ENCODE measurements at places on chromosomes 4 and X.

- no peak for DNase-seq
These were observed 642.4 kb downstream of the TRIML1 start for GRCh38 chr4:188781655-188782054.

GRCh38 chrX:29913647-29914046 lies 301.7 kb upstream of the MAGEB2 start:
- no peak for DNase-seq

GRCh38 chr4:10088135-10089010 lies 28.2 kb downstream of the WDR1 start:
- DNase-seq, result no peak

DNA sequence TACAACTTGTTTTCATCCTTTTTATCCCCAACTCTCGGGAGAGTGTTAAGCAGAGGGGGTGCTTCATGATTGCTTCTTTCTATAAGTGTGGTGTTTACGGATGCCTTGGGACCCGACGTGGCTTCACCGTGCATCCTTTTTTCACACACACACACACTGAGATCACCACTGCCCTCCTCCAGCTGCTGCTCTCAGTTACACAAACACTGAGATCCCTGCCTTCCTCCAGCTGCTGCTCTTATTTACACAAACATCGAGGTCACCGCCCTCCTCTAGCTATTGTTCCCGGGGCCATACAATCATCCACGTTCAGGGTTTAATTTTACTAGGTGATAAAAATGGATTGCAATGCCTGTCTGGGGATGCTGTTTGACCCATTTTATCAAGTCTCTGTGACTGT lies 155.4 kb upstream of the FAM9B start:
- no peak for DNase-seq

- DNase-seq, result no peak
These were observed 19.8 kb upstream of the FAM241A start for GRCh38 chr4:112125416-112125815.

DNA sequence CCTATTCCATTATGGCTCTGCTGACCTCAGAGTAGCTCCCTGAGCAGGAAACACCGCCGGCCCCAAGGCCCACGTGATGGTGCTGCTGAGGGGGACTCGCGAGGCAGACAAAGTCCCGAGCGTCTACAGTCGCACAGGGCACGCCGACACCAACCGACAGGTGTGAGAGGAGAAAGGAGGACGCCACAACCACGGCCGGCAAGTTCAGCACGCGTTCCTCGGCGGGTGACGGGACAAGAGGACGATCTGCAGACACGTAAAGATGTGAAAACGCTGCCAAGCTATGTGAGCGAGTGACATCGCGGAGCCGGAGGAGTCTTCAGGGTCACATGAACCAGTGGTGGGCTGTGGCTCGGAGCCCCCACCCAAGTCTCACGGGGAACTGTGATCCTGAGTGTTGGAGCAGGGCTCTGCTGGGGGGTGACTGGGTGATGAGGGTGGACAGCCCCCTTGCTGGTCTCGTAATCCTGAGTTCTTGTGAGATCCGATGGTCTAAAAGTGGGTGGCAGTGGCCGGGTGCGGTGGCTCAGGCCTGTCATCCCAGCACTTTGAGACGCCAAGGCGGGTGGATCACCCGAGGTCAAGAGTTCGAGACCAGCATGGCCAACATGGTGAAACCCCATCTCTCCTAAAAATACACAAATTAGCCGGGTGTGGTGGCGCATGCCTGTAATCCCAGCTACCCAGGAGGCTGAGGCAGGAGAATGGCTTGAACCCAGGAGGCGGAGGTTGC lies 34.0 kb downstream of the PPP2R3B start:
- no peak for DNase-seq

DNA sequence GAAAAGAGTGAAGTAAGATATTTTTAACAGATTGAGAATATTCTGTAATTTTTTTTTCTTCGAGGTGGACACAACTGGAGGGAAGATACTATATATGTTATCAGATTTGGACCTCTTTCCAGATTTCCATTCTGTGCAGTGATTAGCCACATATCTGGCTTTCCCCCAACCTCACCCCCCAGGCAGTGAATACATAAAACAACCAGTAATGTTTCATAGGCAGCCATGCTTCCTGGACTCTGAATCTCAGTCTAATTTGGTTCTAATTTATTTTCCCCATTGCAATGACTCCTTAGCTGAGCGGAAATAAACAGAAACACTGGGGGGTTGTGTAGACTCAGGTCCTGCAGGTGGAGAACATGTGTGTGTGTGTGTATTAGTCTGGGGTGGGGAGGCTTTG lies 226.5 kb downstream of the FBXW7 start:
- no peak for DNase-seq

DNA sequence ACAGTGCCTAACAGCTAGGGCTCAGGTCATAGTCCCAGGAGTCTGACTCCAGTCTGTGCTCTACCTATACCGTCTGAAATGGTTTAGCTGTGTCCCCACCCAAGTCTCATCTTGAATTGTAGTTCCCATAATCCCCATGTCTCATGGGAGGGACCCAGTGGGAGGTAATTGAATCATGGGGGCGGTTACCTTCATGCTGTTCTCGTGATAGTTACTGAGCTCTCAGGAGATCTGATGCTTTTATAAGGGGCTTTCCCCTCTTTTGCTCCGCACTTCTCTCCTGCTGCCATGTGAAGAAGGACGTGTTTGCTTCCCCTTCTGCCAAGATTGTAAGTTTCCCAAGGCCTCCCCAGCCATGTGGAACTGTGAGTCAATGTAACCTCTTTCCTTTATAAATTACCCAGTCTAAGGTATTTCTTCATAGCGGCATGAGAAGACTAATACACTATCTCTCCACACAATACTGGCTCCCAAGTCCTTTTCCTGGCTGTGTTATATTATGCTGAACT lies 110.8 kb downstream of the AFAP1 start:
- no peak for DNase-seq

DNA sequence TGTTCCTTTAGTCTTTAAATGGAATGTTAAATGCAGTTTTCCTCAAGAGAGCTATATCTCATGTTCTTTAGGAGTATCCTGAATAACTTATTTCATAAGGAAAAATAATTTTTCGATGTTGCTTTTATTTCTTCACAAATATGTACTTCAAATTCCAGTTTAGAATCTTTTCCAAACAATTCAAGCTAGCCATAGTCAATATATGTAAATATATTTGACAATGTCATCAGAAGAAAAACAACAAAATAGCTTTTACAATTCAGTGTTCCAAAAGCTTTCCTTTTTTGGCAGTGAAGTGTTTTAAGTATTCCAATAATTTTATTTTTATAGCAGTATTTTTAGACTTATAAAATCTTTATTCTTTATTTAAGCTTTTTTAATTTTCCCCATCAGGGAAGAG lies 1532.0 kb downstream of the PCDH18 start:
- DNase-seq, result no peak

GRCh38 chr4:115972967-115973366 lies 859.5 kb upstream of the NDST4 start:
- DNase-seq, result no peak

DNA sequence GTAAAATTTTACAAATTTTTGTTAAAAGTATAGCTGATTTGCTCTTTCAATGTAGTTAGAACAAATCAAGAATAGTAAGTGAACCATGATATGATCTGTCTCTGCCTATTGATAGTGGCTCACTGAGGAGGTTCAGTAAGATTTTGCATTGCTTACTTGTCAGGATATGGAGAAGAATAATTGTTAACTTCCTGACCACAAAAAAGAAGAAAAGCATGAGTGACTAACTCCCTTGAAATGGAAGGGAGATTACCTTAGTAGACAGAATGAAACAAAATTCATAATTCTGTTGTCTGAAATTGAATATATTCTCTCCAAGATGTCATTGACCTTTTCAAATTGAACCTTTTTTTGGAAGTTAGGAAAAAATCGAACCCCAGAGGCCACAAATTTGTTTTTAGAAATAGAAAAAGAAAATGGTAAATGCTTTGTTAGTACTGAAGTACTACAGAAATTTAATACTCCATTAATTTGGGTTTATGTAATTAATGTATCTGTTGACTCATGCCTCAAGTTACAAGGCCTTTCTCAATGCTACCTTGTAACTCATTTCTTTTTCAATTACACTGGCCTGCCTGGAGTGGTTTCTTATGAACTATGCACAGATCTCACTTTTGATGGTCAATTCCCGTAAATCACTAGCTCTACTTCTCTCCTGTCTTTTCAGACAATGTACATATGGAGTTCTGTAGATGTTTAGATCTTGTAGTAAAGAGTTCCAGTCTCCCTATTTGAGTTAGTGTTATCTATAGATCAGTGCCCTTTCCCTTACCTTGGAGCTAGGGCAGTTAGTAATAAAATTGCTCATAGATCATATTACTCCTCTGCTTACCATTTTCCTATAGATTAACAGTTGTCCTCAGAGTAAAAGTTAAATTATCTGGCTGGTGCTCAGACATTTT lies 139.3 kb downstream of the TLL1 start:
- DNase-seq, result no peak

DNA sequence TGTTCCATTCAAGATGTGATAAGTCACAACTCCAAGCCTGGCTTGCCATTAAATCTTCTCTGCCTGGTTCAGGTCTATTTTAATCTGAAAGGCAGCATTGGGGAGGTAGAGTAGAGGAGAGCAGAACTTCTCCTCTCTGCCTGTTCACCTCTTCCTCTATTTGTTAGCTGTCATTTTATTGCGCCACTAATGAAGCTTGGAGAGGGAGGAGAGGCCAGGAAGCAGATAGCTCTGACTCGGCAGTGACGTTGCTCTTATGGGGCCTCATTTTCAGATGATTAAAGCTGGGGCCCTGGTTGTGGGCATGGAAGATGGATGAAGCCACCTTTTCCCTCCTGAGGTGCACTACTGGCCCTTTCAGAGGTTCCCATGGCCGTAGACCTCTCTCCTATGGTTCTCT lies 207.3 kb downstream of the MID1IP1 start:
- no peak for DNase-seq

- no peak for DNase-seq
These were observed 404.0 kb upstream of the F9 start for GRCh38 chrX:139126493-139126892.

- no peak for DNase-seq
These were observed 842.7 kb downstream of the STPG2 start for GRCh38 chr4:97300561-97300960.

DNA sequence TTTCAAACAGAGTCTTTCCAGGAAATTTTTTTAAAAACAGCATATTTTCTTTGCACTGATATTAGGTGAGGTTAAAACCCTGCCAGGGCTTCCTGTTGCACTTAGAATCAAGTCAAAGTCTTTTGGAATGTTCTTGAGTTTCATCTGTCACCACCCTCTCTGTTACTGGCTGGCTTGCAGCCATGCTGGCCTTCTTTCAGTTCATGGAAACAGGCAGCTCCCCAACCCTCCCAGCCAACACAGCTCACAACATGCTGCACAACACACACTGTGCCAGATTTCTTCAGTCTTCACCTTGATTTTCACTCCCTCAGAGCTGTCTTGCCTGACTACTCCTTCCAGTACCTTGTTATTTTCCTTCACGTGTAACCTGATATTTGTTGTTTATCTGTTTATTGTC lies 129.5 kb downstream of the KCNIP4 start:
- no peak for DNase-seq

- no peak for DNase-seq
These were observed 247.3 kb downstream of the SLC7A11 start for GRCh38 chr4:137994853-137995252.

DNA sequence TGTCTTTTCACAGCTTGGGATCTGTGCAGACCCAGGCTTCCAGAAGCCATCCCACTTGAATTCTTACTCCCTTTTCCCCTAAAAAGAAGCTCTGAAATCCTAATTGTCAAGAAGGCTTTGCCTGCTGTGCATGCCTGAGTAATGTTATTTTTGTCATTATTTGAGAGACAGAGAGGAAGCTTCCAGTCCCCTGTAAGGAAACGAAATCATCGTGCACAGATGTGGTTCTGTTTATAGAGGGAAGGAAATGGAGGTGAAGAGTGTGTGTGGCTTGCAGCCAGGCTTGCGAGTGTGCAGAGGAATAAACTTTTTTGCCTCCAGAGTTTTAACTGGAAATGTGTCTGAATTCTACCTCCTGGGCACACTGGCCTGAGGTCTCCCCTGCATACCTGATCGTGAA lies 70.2 kb downstream of the TBL1X start:
- no peak for DNase-seq

GRCh38 chr4:78493731-78494130 lies 57.8 kb upstream of the ANXA3 start:
- DNase-seq, result no peak

GRCh38 chrX:53075011-53075410 lies 7.2 kb upstream of the TSPYL2 start:
- DNase-seq, result no peak

DNA sequence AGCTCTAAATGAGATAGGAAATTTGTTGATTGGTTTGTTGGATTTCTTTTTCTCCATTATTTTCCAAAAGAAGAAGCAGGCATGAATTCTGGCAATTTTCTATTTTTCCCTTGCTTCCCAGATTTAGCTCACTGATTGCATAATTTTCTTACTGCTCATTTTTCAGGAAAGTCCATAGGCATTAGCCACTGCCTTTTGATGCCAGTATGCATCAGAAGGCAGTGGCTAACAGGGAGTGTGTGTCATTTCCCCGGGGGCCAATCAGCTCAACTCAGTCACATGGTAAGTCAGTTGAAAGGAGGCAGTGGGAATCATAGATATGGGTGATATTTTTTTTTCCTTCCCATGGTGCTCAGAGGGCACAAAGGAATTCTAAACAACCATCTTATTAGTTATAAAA lies 156.7 kb downstream of the TRIML1 start:
- no peak for DNase-seq

DNA sequence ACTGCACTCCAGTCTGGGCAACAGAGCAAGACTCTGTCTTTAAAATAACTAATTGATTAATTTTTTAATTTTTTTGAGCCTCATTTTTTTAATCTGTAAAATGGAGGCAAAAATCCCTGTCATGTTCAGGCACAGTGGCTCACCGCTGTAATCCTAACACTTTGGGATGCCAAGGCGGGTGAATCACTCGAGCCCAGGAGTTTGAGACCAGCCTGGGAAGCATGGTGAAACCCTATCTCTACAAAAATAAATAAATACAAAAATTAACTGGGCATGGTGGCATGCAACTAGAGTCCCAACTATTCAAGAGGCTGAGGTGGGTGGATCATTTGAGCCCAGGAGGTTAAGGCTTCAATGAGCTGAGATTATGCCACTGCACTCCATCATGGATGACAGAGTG lies 15.4 kb downstream of the AMTN start:
- no peak for DNase-seq

DNA sequence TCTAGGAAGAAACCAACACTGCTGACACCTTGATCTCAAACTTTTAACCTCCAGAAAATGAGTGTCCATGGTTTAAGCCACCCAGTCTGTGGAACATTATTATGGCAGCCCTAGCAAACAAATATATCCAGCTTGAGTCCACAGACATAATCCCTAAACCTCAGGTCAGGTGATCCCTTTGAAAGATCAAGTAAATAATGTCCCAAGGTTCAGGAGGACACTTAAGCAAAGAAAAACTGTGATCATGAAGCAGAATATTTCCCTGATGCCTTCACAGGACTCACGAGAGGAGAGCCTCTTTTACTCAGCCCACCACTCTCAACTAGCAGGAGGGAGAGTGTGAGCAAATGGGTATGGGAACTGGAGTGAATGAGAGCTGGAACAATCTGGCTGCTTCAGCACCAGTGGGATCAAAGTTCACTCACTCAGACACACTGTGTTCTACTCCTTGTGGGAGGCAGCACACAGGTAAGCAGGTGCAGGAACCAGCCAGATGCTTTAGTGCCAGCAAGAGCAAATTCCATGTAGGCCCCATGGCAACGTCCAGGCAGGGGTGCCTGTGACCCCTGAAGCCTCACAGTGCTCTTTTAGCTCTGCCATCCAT lies 608.4 kb downstream of the RAB28 start:
- DNase-seq, result no peak

- DNase-seq, result no peak
These were observed 74.1 kb upstream of the BMP3 start for GRCh38 chr4:80956421-80956820.
